Stimulated activated CD8-positive, alpha-beta memory T cell treated with anti-CD3 and anti-CD28 coated beads, Interleukin-15, amount 100 ng/mL, for 4 hours (primary cell): ENCODE measurements at places on chromosomes 3 and 15.

DNA sequence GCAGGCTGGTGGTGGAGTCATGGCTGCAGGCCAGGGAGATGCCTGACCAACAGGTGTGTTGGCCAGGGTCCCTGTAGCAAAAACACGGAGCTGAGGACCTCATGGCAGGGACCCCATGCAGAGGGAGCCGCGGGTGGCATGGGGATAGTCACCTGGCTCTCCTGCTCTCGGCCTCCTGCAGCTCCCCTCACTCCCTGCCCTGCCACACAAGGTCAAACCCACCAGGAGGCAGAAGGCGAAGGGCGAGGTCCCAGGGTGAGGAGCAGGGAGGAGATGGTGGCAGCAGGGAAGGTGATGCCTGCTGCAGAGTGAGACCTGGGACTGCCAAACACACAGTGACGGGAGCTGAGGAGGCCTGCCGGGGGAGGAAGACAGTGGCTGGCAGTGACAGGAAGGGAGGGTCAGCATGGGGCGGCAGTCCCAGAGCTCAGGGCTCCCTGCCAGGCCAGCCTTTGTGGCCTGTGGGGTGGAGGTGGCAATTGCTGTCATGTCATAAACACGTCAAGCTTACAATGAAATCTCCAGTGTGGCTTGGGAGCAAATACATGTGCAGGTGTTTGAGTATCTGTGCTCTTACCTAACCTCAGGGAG is 144.3 kb downstream of the TJP1 start:
- DNase-seq, result no peak

- DNase-seq, result no peak
Observed at GRCh38 chr3:194360568-194360967, 9.0 kb downstream of the LRRC15 start.

GRCh38 chr3:13702286-13702685 is 153.4 kb downstream of the FBLN2 start:
- DNase-seq, result no peak

- no peak for DNase-seq
Observed at GRCh38 chr3:173531602-173532001, 134.1 kb downstream of the NLGN1 start.

DNA sequence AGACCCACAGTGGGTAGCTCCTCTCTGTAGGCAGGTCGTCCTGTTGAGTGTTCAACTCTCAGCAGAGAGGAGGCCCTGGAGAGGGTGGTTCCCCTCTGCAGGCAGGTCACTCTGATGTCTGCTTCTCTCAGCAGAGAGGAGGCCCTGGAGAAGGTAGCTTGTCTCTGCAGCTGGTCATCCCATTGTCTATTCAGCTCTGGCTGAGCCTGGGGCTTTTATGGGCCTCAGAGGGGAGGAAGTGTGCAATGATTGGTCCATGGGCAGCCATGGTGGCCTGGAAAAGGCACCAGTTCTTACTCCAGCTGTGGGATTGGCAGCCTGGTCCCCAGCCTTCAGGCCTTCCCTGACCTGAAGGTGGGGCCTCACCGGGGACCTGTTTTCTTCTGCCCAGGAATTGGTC is 52.9 kb downstream of the PPCDC start:
- DNase-seq, result no peak

DNA sequence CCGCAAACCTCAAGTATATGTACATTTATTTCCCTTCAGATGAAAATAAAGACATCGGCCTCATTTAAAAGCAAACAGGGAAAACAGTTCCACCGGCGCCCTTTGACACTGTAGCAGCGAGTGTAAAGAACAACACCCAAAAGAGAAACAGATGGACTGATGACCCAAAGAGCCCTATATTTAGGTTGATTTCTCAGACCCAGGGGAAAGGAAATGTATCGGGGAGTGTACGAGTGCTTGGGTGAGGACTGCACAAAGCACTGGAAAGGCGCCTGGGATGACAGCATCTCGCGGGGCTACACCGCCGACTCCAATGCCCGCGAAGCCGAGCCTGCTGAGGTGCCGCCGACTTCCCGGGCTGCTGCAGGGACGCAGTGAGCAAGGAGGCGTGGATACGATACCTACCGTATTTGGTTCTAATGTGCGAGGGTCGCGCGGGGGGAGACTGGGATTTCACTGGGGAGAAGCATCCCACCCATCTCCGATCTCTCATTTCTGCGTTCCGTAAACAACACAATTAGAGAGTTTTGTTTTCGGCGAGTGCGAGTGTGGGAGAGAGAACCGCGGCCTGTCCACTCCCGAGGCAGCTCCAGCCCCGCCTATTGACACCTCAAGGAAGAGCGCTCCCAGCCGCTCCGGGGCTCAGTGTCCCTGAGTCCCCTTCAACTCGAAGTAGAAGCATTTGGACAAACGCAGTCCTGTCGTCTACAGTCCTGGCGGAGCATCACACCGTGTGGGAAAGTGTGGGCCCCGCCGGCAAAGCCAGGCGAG is 2.0 kb downstream of the MECOM start:
- no peak for DNase-seq

DNA sequence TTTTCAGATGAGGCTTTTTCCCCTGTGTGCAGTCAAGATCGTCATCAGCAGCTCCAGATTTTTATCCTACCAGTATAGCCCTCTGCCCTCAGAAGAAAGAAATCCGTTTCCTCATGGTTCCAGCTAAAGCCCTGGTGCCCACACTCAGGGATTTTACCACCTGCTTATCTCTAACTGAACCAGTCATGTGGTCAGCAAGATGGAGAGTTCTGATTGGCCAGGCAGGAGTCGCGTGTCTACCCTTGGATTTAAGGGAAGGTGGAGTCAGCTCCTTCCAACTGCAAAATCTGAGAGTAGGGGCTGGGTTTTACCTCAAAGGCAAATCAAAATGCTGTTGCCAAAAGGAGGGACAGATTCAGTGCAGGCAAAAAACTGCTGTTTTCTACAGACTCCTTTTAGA is 135.3 kb downstream of the LRTM1 start:
- no peak for DNase-seq

GRCh38 chr3:151166161-151166560 is 36.9 kb downstream of the GPR171 start:
- no peak for DNase-seq
